Adipocyte (in vitro differentiated cells): ENCODE measurements at places on chromosomes 12 and 14.

- no peak for DNase-seq
These were observed 3.9 kb downstream of the TAOK3 start for GRCh38 chr12:118368821-118369220.

DNA sequence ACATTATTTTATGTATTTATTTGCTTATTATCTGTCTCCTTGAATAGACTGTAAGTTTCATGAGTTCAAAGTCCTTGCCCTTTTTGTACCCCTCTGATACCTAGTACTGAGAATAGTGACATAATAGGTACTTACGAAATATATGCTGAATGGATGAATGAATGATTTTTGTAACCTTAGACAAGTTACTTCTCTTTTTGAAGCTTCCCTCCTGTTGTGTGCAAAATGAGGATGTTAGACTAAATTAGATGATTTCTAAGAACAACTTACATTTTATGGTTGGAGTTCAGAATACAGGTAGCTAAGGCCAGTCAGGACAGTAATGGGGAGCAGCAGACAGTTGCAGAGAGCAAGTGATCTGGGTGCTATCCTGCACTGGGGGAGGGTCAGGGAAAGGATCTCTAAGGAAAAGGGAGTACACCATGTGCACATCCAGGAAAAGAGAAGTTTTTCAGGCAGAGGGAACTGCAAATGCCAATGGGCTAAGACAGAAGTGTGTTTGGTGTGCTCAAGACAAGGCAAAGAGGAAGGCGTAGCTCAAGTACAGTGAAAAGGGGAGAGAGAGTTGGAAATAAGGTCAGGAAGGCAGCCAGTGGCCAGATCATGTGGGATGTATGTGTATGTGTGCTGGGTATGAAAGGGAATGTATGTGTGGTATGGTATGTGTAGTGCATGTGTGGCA lies 59.4 kb upstream of the AMIGO2 start:
- no peak for DNase-seq

GRCh38 chr12:22377731-22378496 lies 43.4 kb upstream of the ST8SIA1 start:
- DNase-seq: no peak

- DNase-seq: no peak
These were observed 16.0 kb upstream of the CCT2 start for GRCh38 chr12:69569236-69569635.

DNA sequence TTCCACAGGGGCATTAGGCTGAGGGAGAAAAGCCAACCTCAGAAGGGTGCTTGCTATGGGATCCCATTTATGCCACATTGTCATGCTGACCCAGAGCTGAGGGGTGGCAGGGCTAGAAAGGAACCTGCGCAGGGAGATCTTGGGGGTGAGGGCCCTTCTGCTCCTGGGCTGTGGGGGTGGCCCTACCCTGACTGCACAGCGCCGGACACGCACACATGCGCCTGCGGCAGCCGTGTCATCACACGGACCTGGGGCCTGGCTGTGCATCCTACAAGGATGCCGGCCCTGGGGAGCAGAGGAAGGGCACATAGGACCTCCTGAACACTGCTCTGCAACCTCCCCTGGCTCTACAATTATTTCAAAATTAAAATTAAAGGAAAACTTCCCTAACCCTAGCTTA lies 6.9 kb downstream of the CDCA4 start:
- no peak for DNase-seq
